Activated T-helper 9 cell treated with anti-CD3 and anti-CD28 coated beads, Interleukin-2, amount 50 U/mL, for 16 hours (primary cell): ENCODE measurements at places on chromosomes 11 and 22.

GRCh38 chr22:48761546-48761945 is 1066.1 kb downstream of the BRD1 start:
- no peak for DNase-seq

- DNase-seq: no peak
These were observed 960.1 kb upstream of the FAT3 start for GRCh38 chr11:91264481-91264880.

DNA sequence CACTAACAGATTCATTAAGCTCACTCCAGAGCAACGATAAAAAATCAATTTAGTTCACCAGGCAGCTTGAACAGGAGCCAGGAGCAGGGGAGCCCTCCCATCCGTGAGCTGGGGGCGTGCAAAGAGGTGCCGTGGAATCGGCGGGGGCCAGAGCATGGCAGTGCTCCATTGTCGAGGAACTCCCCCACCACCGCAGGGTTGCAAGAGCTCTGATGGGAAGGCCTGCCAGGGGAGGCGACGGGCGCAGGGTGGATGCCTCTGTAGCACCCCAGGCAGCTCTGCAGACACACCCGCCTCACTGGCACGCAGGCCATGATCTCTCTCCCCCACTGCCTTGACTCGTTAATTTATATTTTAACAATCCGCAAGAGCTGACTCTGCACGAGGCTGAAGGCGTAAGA is 433.2 kb downstream of the MIAT start:
- DNase-seq: no peak

GRCh38 chr11:57205041-57205641 is 23.4 kb downstream of the LRRC55 start:
- DNase-seq: no peak

- no peak for DNase-seq
These were observed 26.1 kb upstream of the TTLL12 start for GRCh38 chr22:43213051-43213450.

DNA sequence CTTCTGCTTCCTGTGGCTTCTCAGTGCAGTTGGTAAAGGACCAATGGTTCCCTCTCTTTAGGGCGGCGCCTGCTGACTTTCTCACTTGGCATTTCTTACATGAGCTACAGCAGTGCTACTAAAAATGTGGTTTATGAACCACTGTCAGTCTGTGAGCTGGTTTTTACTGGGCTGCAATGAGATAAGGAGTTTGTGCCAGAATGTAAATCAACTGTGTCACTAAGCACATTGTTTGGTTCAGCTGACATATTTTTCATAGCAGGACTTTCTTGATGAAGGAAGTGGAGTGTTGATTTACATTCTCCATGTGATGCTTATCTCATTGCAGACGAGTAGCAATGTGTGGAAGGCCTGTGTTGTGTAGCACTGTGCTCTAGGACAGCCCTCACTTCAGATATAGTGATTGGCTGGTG is 463.3 kb downstream of the SOX6 start:
- DNase-seq: no peak

DNA sequence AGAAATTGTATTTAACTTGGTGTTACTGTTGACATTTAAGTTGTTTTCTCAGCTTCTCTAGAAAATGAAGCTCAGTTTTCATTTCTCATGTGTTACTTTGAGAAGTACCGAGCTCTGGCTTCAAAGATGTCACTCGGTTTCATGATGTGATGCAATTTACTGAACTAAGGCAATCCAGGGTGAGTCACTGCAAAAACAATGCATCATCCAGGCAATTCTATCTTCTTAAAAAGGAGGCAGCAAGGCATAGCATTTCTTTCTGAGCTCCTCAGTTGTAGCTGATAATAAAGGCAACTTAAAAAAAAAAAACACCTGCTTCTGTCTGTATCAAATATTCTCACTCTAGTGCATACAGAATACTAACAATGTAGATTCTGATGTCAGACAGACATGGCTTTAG is 91.1 kb upstream of the KCNA4 start:
- no peak for DNase-seq

- no peak for DNase-seq
These were observed 150.2 kb downstream of the TEAD1 start for GRCh38 chr11:12824281-12825041.

GRCh38 chr22:44337678-44338004 is 24.9 kb upstream of the SHISAL1 start:
- DNase-seq: no peak

- no peak for DNase-seq
These were observed 22.0 kb downstream of the AMOTL1 start for GRCh38 chr11:94790197-94790596.

DNA sequence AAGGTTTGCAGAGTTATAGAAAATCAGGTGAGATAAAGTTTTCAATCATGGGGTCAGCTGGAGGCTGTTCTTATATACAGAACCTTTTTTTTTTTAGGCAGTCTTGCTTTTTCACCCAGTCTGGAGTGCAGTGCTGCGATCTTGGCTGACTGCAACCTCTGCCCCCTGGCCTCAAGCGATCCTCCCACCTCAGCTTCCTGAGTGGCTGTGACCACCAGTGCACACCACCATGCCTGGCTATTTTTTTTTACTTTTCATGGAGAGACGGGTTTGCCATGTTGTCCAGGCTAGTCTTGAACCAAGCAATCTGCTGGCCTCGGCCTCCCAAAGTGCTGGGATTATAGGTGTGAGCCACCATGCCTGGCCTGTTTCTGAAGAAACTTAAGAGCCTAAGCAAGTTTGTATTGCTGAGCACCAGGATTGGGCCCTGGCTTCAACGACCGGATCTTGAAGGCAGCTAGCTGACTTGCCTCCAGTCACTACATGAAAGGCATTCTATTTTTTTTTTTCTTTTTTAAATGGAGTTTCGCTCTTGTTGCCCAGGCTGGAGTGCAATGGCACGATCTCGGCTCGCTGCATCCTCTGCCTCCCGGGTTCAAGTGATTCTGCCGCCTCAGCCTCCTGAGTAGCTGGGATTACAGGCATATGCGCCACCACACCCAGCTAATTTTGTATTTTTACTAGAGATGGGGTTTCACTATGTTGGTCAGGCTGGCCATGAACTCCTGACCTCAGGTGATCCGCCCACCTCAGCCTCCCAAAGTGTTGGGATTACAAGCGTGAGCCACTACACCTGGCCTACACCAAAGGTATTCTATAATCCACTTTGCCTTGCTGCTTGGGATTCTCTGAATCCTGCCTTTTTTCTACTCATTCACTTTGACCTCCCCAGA is 7.6 kb downstream of the XBP1 start:
- DNase-seq: no peak

DNA sequence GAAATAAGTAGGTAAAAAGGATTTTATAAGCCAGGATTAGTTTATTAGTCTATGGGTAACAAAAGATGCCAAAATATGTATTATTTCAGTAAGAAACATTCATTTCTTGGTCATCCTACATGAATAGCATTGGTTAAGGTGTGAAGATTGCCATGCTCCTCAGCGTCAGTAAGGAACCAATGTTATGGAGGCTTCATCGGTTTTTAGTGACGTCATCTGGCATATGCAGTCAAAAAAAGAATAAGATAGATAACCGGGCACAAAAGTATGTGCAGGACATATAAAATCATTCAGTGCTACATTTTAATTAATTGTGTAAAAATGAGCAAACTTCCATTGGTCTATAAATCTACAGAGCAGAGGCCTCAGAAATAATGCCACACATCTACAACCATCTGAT is 29.4 kb downstream of the TRIM5 start:
- DNase-seq: no peak

DNA sequence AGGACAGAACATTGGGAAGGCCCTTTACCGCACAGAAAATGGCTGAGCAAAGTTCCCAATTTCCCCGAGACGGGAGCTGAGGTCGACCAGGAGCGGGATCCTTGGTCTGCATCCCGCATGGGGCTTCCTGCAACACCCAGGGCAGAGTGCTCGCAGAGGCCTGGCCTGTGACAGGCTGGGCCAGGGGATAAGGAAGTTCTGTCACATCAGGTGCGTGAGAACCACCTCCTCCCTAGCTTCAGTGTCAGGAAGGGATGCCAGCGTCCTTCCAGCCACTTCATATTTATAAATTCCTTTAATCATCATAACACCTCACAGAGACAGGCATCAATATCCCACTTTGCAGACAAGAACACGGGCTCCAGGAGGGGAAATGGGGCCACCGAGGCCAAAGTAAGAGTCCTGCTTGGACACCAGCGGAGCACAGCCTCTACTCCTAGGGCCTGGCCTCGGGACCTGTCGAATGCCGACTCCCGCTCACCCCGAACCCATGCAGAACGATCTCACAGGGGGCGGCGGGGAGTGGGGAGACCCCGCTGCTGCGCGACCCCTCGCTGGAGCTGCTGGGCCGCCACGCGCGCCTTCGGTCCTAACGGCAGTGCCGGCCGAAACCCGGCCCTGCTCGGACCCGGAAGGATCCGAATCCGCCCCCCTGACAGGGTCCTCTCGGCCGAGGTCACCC is 532 bp downstream of the BET1L start:
- DNase-seq: no peak

- DNase-seq: no peak
These were observed 84.4 kb downstream of the MRTFA start for GRCh38 chr22:40552070-40552469.

DNA sequence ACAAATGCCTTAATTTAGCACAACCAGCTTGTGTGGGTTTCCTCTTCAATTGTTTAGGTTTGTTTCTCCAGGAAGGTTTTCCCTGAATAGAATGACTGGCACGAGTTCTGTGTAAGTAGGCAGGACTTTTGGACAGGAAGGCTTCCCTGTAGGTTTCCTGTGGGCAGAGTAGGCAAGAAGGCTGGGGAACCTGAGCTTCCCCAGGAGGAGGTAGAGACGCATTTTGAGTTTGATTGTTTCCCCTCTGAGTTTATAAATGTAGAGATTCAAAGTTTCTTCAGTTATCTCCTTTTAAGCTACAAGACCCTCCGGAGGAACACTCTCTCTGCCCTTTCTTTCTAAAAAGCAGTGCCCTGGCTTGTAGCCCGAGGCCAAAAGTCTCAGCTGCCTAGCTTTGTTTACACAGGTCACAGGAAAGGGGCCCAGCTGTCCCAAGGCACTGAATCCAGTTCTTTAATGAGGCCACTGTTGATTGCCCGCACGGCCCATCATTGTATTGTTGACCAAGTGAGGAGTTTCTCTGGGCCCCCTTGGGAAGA is 66.6 kb upstream of the RDX start:
- no peak for DNase-seq
